ENCODE measurements at places on chromosomes 12 and 14.

- ATAC-seq, result no peak
Observed at GRCh38 chr14:95877633-95878032, 1.0 kb downstream of the TUNAR start.

DNA sequence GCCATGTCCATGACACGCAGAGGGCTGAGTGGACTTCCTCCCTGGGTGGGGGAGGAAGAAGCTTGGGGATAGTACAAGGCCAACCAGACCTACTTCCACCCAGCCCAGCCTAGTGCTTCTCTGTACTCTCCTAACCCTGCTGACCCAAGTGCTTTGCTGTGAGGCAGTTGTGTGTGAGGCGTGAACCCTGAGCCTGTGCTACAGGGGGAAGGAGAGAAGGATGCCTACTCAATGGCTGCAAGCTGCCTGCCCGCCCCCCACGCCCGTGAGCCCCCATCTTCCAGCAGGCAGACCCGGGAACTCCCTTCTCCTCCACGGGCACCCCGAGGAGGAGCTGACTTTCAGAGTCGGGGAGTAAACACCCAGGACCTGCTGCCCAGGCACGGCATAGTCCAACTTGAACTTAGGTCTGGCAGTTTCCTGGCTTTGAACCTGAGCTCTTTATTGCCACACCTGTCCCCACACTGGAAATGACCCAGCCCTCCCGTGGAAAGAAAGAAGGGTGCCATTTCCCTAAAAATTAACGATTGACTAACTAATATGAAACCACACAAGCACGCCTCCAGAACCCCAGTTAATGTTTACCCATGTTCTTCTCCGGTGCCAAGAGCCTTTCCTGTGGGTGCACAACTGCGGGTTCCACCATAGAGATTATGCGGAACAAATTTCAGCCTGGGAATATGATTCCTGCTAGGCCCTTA lies 10.8 kb downstream of the ALDH2 start:
- no peak for ATAC-seq

- no peak for ATAC-seq
Observed at GRCh38 chr12:130371296-130371695, 33.6 kb downstream of the PIWIL1 start.

- ATAC-seq, result peak; percentile 71
Observed at GRCh38 chr14:35385042-35385839, 19.3 kb downstream of the NFKBIA start.

DNA sequence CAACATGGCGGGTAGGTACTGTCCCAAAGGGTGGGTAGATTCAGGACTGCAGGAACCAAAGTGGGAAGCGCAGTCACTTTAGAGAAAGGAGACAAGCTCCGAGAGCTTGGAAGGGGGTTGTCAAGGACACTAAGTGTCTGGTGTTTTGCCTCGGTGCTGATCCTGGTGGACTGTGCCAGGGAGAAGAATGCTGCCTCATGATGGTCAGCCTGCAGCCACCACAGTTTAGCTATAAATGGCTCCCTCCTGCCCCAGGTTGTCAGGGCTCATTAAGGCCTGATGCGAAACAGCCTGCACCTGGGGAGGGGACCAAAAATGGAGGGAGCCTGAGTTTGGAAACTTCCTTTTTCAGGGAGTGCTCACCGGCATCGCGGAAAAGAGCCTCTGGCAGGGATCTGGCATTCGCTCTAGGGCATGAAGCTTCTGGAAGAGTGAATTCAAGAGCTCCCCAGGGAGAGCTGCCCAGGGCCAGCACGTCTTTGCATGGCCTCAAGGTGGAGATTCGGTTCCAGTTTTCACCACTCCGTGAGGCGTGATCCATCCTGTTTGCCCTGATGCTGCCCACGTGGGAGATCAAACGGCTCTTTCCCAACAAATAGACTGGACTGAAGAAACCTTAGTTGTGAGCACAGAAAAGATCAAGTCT lies 164.0 kb downstream of the FOXN3 start:
- ATAC-seq, result peak; percentile 56

- ATAC-seq, result no peak
Observed at GRCh38 chr12:1838994-1839365, 18.6 kb downstream of the LRTM2 start.

GRCh38 chr14:87282266-87282665 lies 710.7 kb downstream of the GALC start:
- ATAC-seq, result no peak

DNA sequence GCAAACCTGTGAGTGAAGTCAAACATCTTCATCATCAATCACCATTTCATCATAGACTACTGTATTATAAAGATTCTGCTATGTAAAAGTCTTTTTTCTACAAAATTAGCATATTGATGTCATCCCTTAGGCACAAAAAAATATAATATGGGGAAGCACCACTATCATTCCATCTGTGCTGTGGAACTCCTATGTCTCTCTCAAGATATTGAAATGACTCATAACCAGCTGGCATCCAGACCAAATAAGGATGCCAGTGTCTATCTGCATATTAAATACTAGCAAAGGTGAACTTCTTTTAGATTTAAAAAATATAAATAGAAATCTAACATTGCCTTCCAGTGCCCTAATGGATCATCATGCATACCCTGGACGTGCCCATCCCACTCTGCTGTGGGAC lies 17.9 kb upstream of the DCAF5 start:
- no peak for ATAC-seq

DNA sequence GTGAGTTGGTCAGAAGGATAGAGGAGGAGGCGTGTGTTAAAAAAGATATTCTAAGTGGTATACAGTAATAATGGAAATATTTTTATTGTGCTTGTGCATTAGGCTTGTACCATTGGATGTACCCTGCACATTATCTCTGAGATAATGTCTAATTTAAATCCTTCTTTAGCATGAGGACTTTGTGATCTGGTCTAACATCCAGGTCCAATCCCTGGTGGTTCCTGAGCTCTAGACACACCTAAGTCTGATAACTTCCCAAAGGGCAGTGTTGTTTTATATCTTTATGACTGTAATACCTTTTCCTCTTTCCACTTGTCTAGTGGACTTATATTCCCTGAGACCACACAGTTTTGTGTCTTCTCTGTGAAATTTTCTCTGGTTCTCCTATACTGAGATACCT lies 20.6 kb downstream of the PRPF39 start:
- no peak for ATAC-seq

GRCh38 chr14:76759589-76759988 lies 1.7 kb upstream of the VASH1 start:
- ATAC-seq, result no peak

GRCh38 chr14:86027990-86028389 lies 498.0 kb downstream of the FLRT2 start:
- no peak for ATAC-seq

GRCh38 chr12:116459011-116459875 lies 99.9 kb upstream of the MAP1LC3B2 start:
- ATAC-seq, result no peak

GRCh38 chr14:61337893-61338292 lies 16.5 kb downstream of the PRKCH start:
- ATAC-seq, result no peak

DNA sequence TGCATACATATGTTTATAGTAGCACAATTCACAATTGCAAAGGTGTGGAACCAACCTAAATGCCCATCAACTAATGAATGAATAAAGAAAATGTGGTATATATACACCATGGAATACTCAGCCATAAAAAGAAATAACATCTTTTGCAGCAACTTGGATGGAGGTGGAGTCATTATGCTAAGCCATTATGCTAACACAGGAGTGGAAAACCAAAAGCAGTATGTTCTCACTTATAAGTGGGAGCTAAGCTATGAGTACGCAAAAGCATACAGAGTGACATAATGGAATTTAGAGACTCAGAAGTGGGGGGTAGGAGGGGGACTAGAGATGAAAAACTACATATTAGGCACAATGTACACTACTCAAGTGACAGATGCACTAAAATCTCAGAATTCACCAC lies 16.2 kb upstream of the SPTSSA start:
- no peak for ATAC-seq

DNA sequence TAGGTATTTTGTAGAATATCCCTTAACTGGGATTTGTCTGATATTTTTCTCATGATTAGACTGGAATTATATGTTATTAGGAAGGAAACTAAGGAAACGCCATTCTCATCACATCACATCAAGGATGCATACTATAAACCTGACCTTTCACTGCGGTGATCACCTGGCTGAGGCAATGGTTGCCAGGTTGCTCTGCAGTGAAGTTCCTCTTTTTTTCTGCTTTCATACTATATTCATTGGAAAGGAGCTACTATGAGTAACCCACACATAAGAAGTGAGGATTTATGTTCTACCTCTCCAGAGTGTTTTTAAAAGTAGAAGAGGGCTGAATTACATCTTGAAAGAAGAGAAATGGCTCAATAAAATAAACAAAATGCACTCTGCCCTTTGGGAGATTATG lies 31.0 kb upstream of the GRIP1 start:
- no peak for ATAC-seq

GRCh38 chr12:47273191-47273626 lies 193.4 kb upstream of the AMIGO2 start:
- no peak for ATAC-seq

DNA sequence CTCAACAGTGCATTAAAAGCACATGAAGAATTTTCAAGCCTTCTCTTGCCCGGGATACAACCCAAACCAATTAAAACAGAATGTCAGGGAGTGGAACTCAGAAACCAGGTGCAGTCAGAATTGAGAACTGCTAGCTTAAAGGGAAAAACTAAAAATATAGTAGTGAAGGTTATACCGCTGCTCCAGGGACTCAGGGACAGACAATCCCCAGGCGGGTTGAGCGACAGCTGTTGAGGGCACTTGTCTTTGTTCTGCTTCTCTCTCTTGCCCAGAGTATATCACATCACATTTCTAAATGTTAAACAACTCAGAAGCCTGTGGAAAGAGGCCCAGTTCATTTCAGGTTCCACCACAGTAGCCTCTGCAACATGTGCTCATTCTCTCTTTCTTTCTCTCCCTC lies 93.1 kb downstream of the SLC5A8 start:
- ATAC-seq, result no peak

DNA sequence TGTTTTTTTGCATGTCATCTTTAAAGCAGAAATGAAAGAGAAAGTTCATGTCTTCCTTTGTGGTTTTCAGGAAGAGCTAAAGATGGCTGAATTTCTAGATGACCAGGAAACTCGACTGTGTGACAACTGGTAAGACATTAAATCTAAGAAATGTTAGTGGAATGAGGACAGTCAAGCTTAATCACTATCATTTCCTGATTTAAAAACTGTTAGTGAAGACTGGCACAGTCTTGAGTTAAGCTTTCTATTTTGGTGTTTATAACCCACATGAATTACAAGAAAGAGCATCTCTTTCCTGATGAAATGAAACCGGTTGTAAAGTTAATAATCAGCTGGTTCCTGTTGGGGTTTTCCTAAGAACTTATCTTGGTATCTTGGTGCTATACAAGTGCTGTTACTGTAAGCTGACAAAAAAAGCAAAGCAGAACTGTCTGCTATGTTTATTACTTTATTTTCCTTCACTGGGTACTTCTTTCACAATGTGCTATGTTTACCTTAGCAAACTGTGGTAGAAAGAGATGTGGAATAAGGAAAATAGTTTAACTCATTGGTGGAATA lies 5.2 kb downstream of the TRAFD1 start:
- ATAC-seq, result no peak

GRCh38 chr14:101354726-101355125 lies 206.6 kb upstream of the DIO3 start:
- no peak for ATAC-seq

DNA sequence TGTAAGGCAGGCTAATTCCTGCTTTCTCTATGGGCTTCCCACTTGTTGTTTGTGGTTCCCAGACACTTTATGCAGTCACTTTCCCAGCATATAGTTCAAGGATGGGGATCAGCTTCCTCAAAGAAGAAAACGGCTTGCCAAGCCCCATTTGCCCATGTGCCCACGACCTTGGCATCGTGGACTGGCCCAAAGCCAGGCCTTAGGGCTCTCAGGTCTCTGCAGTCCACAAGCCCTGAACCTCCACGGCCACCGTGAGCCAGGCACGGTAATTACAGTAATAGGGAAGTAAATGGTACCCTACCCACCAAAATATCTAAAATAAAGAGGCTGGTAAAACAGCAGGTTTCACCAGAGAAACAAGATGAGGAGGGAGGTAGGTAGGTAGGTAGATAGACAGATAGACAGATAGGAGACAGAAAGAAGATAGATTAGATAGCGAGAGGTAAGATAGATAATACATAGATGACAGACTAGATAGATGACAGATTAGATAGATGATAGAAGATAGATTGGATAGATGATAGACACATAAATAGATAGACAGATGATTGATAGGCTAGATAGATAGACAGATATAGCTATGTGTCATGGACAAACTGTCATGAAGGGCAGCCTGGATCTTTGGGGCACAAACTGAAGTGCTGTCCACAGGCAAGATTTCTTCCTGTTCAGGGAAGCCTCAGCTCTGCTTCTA lies 163.1 kb downstream of the SLC15A4 start:
- ATAC-seq, result no peak

DNA sequence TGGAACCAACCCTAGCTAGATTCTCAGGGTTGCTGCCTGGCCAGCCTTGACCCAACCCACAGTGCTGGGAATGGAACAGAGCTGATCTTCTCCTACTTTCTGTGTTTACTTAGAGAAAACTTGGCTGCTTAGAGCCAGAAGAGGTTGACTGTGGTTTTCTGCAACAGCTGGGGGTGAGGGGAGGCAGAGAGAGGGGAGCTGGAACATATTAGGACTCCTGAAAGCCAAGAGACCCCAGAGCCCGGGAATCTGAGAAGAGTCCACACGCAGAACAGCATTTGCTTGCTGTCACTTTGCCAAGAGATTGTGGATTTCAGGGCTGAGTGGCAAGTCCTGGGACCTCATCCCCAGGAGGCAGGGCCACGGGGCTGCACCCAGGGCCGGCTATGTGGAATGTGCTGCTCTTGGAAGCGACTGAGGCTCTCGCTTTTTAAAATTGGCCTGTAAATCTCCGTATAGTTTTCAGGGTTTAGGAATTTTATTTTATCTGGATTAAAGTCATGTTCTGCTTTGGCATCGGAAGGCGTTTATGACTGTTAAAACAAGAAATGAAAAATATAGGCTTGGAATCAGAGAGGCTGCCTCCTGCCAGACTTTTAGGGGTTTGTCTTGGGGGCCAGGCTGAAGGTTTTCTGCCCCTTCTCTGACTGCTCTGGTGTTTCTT lies 22.3 kb upstream of the MED13L start:
- peak; percentile 43 for ATAC-seq

DNA sequence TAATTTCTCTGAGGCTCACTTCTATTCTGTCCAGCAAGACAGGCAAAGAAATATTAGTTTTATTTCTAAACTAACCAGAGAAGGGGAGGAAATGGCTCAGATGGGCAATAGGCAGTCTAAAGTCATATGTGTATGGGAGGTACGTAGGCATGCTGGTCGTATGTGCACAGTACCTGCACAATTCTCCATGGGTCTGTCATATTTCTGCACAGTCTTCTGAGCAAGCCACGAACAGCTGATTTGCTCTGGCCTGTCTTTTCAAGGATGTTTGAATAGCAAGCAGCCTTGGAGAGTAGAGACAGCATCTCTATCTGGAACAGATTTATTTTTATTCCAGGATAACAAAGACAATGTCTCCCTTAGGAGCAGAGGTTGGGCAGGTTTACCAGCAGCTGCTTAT lies 92.1 kb downstream of the SLC25A47 start:
- no peak for ATAC-seq

DNA sequence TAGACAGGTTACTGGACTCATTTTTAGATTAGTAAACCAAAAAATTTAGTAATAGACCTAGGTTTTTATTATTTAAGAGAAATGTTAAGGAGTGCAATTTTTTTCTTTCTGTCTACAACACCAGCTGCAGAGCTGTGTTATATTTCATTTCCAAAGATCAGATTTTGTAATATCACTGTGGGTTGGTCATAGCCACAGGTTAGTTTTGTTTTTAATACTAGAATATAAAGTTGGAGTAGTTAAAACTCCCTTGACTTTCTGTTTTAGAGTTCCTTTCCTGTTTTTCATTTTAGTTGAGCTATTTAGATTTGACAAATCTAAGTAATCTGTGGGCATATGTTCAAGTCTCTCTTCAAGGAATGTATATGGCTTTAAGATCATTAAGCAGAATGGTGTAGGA lies 30.7 kb upstream of the GARIN2 start:
- no peak for ATAC-seq

Measured in esophagus mucosa (tissue), 1 donor.